NT2/D1 (cell line): ENCODE measurements at places on chromosomes 2 and 18.

GRCh38 chr2:54638774-54639187 lies 84.7 kb upstream of the EML6 start:
- no peak for DNase-seq

- no peak for DNase-seq
These were observed 38.3 kb upstream of the ASB18 start for GRCh38 chr2:236302555-236302954.

DNA sequence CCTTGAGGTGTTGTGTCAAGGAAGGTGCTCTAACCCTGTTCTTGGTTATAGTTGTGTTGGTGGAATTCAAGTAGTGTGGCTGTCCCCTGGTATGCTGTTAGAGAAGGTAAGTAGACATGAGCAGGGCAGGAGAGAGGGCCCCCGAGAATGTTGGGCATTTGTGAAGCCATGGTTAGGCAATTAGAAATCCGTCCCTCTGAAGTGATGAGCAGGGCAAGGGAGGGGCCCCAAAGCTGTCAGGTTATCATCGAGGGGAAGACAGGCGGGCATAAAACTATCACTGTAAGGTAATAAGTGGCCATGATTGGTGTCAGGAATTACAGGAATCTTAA lies 5.2 kb downstream of the XRCC5 start:
- no peak for DNase-seq

DNA sequence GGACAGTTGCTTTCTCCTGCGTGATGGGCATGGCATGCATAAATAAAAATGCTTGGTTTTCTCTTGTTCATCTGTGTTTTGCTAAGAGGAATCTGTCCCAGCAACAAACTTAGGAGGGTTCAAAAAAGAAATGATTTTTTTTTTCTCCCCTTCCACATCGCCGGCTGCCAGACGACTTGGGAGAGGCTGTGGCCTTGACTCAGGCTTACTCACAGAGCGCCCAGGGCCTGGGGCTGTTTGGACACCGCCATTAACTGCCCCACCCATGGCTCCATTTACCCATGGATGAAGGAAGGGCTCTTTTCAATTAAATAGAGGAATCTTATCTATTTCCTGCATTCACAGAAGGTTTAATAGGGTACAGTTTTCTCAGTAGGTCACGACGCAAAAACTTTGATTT lies 22.3 kb upstream of the SERPINB5 start:
- no peak for DNase-seq

DNA sequence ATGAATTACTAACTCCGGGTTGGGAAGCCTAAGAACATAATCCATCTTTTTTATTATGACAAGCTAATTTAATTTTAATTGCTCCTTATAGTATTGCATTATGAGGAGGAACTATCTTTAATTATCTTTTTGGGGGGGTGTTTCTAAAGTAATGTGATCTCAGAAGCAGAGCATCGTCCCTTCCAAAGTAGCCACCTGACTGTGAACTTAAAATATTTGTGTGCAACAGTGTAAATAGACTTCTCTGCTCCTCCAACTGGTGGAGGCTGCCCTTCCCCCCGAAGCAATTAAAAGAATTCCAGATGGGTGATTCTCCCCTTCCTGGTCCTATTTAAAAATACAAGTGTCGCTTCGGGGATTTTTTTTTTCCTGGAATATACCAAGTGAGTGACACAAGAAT lies 55.7 kb downstream of the TCF7L1 start:
- no peak for DNase-seq

- DNase-seq: no peak
These were observed 68.8 kb downstream of the LTBP1 start for GRCh38 chr2:33015421-33016142.

DNA sequence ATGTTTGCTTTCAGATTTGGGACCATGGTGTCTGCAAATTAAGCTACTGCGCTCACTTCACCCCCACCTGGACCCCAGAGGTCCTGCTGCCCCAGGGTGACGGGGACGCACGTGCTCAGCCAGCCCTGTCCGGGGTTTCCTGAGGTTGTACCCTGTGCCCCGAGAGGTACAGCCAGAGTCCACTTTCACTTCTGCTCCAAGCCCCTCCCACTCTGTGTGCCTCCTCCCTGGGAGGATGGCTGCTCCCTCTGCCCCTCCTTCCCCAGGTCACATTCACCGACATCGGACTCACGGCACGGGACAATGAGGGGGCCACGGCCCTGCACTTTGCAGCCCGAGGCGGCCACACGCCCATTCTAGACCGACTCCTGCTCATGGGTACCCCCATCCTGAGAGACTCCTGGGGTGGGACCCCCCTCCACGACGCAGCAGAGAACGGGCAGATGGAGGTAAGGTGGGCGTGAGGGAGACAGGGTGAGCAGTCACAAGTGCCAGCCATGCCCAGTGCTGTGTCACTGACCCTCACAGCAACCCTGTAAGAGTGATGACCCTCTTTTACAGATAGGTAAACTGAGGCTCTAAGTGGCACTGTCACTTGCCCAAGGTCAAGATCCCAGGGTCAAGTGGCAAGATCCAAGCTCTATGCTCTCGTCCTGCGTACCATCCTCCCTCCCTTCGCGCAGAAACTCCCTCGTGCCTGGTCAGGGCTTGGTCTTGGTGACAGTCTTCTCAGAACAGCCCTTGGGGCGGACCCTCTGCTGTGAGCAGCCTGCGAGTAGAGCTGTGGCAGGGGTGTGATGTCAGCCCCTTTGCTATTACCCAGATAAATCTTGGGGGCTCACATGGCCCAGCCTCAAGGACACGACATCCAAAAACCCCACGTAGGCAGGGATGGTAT lies 7.6 kb downstream of the ESPNL start:
- DNase-seq: no peak

DNA sequence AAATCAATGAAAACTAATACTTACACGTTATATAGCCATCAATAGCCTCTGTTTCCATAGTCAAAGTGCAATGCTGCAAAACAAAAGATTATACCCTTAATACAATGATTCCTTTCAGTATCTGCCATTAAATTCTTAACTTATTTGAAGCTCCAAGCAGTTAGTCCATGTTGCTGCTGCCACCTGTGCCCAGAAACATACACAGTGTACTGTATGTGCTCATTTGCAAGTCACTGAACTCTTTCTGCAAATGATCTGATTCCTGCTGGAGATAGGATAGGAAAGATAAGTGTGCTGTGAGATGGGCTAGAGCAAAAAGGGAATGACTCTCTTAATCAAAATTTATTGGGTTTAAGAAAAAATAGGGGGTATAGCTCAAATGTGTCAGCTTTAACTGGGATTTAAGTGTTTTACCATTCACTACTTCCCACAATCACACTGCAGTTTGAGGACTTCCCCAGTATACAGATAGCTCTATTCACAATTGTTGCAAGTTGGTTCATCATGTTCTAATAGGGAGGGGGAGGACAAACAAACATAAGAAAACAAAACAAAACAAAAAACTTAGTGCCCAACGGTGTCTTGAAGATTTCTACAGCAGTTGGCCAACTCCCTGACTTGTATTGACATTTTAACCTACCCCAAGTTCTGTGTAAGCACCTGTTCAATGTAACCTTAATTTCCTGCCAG lies 2.7 kb downstream of the IKZF2 start:
- no peak for DNase-seq

DNA sequence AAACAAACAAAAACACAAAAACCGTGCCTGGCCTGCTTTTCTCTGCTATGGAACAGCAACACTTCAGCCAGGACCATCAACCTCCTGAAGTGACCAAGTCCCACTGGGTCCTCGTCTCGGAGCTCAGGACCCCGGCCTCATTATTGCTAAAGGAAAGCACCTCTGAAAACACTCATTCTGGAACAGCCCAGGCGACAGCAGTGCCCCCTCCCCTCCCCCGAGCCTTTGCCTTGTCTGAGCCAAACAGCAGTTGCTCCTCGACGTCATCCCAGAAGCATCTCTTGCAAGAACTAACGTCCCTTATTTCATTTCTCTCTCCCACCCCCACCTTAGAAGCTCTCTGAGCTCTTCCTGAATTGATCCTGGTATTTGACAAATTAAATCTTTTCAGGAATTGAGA lies 27.4 kb downstream of the APCDD1 start:
- DNase-seq: no peak

DNA sequence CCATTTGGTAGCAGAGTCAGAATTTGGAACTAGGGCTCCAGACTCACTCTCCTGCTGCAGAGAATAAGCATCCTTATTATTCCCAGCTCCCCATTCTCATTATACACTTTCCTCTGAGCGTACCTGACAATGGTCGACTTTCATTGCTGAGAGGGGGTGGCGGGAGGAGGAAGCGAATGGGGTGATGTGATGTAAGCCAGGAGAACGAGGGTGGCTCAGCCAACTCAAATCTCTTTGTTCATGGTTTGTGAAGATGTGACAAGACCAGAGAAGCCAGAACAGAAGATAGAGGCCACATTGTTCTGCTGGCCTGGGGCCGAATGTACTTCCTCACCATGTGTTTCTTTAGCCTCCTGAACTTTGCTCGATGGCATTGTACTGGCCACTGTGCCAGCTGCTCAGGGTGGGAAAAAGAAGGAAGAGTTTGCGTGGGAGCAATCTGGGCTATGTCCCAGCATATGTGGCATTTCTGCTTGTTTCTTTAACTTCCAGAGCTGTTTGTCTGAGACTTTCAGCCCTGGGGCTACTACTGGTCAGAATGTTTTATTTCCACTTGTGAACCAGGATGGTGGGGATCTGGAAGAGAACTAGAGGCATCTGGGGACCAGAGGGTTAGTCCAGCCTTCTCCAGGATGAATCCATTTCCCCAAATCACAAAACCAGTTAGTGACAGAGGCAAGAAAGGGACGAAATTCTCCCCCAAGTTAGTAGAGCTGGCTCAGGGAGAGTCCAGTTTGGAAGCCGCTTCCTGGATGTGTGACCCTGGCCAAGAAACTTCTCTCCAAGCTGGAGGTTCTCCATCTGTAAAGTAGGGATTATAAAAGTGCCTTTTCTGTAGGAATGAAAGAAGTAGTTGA lies 62.6 kb downstream of the MOGAT1 start:
- DNase-seq: no peak

GRCh38 chr2:37916512-37917082 lies 8.5 kb upstream of the RMDN2 start:
- DNase-seq: no peak

- no peak for DNase-seq
These were observed 19.2 kb downstream of the PMAIP1 start for GRCh38 chr18:59918997-59919396.

- no peak for DNase-seq
These were observed 263.2 kb upstream of the CDH7 start for GRCh38 chr18:65487569-65487968.

- DNase-seq: no peak
These were observed 167.2 kb downstream of the ANTXR1 start for GRCh38 chr2:69180227-69180626.

DNA sequence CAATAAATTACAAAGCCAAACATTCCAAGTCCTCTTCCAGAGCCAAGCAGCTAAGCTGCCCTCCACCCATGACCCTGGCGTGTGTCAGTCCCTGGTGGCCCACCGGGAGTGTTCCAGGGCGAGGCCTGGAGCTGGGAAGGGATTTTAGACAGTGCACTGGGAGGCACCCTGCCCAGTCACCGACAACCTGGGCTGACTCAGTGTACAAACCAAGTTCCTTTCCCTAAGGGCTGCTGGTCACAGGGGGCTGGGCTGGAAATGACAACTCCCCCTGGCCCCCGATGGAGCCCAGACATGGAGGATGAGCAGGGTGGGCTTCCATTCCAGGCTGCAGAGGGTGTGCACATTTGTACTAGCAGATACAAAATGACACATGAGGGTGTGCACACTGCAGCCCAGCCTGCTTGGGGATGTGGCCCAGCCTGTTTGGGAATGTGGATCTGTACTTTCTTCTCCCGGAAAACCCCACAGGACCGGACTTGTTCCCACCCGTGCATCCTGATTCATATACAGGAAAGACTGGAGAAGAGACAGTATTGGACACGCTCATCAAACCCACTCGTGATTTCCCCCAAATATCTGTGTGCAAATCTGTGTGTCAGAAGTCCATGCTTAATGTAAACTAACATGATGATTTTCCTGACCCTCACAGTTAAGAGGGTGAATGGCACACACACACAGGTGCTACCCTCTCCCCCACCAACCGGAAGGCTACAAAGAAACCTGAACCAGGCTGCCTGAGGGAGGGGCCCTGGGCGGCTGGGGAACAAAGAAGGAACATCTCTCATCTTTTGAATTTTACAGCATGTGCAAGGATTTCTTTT lies 58.9 kb downstream of the NDUFA10 start:
- DNase-seq: no peak

DNA sequence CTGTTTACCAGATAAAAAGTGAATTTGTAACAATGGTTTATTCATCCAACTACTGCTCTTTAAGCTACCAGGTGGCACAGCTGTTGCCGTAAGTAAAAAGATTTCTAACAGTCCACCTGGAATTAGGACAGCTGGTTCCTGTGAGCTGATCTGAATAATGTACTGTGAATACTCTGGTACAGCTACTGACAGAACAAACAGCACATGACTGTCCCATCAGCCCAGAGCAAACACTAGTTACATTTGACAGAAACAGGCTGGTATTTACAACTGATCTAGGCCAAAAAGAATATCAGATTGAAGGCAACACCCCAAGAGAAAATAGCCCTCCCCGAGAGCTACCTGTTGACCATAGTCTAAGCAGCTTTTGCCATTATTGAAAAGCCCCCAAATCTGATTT lies 840.4 kb downstream of the CPS1 start:
- DNase-seq: no peak

DNA sequence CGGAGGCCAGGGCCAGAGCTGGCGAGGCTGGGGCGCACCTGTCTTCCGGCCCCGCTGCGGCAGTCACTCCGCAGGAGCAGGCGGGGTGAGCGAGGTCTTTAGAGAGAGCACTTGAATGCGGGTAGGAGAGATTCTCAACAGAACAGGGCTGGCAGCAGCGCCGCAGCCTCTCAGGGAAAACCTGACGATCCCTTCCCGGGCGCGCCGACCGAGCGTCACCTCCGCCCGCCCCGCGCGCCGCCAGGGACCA lies 526 bp downstream of the PRKRA start:
- no peak for DNase-seq
